ENCODE measurements at places on chromosomes 13 and 19.

- DNase-seq, result no peak
Measured at GRCh38 chr13:26061947-26062346, 10.1 kb upstream of the SHISA2 start.

GRCh38 chr19:4096049-4096892 lies 27.7 kb downstream of the MAP2K2 start:
- no peak for DNase-seq

DNA sequence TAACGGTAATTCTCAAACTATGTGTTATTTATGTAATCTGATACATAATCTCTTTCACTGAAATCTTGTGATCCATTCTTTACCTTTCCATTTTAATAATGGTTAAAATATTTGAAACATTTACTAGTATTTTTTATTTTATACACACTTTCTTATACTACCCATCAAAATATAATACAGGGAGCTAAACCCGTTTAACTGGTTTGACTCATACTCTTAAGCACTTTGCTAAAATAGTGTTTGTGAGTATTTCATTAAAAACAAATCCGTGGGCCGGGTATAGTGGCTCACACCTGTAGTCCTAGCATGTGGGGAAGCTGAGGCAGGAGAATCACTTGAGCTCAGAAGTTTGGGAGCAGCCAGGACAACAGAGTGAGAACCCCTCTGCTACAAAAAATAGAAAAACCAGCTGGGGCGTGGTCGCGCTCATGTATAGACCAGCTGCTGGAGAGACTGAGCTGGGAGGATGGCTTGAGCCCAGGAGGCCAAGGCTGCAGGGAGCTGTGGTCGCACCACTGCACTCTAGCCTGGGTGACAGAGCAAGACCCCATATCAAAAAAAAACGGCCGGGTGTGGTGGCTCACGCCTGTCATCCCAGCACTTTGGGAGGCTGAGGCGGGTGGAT lies 43.8 kb upstream of the DCUN1D2 start:
- no peak for DNase-seq

GRCh38 chr19:17576758-17577456 lies 21.5 kb downstream of the COLGALT1 start:
- DNase-seq, result no peak

- no peak for DNase-seq
Measured at GRCh38 chr13:26710166-26710565, 50.4 kb downstream of the GPR12 start.

DNA sequence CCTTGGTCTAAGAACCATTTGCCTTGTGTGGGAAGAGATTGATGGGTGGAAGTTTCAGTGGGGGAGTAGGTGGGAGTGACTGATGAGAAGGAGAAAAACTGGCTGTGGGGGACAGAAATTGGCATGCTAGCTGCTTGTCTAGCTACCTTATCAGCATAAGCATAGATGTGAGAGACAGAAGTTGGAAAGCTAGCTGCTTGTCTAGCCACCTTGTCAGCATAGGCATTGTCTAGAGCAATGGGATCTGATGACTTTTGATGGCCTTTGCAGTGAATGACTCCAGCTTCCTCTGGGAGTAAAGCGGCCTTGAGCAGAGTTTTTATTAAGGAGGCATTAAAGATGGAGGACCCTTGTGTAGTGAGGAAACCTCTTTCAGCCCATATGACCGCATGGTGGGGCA lies 9.9 kb upstream of the NCR1 start:
- no peak for DNase-seq

DNA sequence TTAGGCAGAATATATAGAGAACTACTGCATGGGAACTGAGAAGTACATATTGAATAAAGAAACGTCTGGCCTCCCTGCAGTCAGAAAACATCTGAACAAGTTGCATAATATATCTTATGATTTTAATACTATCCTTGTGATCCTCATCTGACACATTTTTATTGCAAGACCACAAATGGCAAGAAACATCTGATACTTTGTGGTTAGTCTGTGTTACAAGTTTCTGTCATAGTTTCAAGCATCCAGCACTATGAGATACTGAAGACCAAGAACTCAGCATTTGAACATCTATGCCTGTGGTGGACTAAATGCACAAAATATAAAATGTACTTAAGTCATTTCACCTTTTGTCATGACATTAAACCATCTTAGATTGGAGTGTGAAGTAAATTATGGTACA lies 1175.8 kb upstream of the MIR17HG start:
- DNase-seq, result no peak

DNA sequence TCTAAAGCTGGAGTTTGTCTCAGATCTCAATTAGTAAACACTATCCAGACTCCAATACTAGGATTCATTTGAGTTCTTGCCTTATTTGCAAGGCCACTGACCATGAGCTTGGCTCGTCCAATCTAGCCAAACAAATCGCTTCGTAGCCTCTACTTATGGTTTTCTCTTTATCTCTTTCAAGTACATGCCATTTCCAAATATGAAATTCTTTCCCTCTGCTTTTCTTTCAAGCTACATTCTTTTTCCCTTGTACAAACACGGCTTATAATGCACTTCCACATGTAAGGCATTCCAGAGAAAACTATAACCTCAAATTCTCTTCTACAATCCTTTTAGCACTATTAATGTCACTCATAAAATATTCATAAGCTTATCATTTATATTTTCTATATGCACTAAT lies 10.9 kb upstream of the N4BP2L1 start:
- no peak for DNase-seq

DNA sequence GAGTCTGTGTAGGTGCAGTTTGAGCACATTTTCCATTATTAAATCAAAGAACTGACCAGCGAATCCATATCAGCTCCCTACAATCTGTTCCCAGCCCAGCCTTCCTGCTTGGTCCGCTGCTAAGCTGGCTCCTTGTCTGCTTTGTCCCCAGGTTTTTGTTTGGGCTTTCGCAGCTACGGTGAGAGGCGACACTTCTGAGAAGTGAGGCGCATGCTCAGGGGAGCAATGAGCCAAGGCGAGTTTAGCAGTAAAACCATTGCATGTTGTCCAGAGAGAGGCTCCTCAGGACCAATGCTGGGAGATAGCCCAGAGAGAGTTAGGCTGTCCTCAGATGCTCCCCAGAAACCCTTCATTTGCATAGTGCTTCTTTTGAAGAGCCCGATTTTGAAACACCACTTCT lies 162.0 kb downstream of the ITGBL1 start:
- DNase-seq, result peak; percentile 52

DNA sequence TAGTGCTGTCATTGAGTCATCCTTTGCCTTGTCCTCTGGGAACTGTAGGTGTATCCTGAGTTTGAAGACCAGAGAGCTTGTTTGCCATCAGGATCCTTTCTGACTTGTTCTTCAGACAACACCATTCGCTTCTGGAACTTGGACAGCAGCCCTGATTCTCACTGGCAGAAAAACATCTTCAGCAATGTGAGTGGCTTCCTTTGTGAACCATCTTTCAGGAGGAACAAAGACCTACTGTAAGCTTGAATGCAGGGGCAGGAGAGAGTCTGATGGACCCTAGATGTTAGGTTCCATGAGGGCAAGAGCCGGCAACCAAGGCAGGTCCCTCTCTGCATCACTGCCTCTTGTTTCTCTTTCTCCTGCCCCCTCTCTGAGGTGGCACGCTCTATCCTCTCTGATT lies 26.7 kb downstream of the WDR62 start:
- no peak for DNase-seq

DNA sequence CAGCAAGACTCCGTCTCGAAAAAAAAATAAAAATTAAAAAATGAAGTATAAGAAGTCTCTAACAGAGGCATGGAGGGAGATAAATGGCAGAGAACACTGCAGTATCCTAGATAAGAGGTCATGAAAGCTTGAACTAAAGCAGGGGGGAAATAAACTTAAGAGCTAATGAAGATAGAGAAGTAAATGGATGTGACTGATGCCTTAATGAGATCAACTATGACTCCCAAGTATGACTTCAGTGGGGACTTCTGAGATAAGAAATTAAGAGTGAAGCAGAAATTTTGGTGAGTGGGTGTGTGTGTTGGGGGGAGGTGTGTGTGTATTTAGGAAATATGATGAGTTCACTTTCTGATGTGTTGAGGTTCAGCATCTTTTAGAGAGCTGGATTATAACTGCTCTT lies 55.1 kb downstream of the DIAPH3 start:
- no peak for DNase-seq

DNA sequence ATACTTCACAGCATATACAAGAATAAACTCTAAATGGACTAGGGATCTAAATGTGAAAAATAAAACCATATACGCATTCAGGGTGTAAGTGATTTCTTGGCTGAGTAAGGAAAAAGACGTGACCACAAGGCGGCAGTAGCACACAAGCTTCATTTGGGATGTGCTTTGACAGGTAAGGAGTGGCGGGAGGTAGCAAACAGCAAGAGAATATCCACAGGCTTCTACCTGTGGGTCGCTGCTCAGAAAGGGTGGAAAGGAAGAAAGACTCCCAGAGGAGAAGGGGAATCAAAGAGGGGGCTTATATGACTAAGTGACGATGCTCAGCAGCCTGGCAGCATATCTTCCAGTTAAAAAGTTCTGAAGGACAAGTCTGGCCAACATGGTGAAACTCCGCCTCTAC lies 2.5 kb upstream of the ZNF121 start:
- peak; percentile 65 for DNase-seq

GRCh38 chr13:39051157-39051556 lies 12.9 kb downstream of the NHLRC3 start:
- peak; percentile 21 for DNase-seq

DNA sequence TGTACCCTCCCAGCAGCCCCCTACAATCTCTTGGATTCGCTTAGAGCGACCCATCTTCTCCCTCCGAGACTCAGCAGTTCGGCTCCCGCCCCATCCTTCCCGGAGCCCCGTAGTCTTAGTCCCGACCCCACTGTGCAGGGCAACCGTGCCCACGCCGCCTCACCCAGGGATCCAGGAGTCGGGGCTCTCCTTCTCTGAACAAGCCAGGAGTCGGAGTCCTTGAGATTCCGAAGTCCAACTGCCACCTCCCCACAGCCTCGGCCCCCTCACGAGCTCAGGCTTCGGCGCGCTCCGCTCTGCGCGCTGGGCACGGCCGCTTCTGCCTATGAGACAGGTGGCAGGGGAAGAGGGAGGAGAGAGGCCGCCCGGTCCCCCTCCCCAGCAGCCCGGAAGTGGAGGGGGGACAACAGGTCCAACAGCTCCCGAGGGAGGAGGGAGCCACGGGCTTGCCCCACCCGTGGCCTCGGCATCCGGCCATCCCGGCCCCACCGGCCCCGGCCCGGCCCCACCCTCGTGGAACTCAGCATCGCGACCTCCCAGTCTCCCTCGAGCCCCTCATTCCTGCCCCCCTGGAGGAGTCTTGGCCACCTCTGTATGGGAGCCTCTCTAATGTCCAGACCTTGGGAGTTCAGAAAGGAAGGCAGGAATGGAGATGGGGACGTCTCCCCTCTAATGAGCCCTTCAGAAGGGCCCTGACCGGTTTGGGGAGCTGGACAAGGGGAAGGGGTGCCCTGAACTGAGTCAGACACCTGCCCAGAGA lies at the start of gene PHLDB3:
Gene PHLDB3, minus strand, starts transcription at position 321 of the 760 bp plus-strand sequence. CDS start 628 bp downstream, outside the sequence.
- DNase-seq, result peak; percentile 2

GRCh38 chr13:43865892-43866291 lies 13.6 kb downstream of the CCDC122 start:
- DNase-seq, result no peak

GRCh38 chr13:19587635-19588300 lies 26.4 kb upstream of the TPTE2 start:
- DNase-seq, result no peak

- no peak for DNase-seq
Measured at GRCh38 chr19:611481-611868, 21.8 kb downstream of the HCN2 start.

GRCh38 chr19:41554907-41555306 lies 21.1 kb upstream of the CEACAM21 start:
- no peak for DNase-seq

GRCh38 chr13:31385540-31385939 lies 185.8 kb downstream of the B3GLCT start:
- DNase-seq, result no peak

GRCh38 chr13:42753697-42754096 lies 27.7 kb upstream of the FAM216B start:
- peak; percentile 54 for DNase-seq

DNA sequence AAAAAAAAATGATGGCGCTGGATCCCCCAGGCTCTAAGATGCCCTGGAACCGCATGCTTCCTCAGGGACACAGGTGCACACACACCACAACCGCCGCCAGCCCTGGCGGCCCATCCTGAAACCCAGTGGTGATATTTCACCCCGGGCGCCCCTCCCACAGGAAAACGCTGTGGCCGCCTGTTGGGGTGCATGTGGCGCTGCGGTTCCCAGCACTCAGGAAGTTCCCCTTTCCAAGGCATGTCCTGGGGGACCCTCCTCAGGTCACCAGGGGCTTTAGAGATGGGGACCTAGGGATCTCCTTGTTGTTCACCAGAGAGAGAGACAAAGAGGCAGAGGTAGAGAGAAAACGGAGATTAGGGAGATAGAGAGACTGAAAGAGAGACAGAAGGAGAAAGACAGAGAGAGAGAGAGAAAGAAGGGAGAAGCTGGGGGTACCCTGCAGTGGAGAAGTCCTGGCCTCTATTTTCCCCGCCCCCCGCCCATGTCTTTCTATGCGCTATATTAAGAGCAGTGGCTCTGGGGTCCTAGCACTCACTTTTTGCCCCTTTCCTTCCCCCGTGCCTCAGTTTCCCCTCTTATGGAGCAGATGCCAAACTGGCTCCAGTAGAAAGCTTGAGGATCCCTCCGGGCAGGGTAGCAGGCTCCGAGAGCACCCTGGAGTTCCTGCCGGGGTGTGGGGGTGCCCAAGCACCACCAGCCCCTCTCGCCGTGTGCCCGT lies 2.3 kb downstream of the ADGRE2 start:
- no peak for DNase-seq

DNA sequence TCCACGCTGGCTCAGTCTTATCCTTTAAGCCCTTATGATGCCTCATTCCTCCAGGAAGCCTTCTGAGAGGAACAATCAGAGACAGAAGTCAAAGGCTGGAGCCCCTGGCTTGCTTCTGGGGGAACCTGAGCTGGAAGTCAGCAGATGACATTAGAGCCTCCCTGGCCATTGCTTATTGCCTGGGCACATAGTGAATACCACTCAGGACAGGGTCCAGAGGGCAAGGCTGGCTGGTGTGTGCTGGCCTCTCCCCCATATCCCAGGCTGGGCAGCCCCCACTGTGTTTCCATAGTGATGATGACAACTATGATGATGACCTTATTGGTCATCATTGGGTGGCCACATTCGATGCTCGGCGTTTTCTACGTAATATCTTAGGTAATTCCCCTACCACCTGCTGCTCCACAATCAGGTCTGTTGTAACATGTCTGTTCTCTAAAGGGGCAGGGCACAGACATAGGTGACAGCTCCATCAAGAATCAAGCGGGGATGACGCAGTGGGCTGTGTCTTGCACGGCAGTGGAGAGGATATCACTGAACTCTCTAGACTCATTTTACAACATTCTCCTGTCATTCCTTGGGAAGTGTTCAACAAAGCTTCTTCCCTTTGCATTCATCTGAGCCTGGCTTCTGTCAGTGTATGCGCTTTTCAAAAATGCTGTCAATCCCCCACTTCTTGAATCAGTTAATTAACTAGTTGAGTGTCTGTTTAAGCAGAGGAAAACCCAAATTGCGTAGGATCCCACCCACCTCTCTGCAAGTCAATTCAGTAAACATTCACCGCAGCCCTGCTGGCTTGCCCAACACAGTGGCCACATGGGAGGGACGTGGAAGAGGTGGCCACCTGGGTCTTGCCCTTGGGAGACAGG lies 89.4 kb upstream of the TSHZ3 start:
- DNase-seq, result no peak

GRCh38 chr19:6417713-6418561 lies 6.7 kb downstream of the KHSRP start:
- DNase-seq, result no peak

GRCh38 chr19:50639121-50640112 lies at the start of gene SYT3:
Gene SYT3, minus strand, starts transcription at chr19:50639881. Its CDS starts 2,470 bp downstream, at chr19:50637411.
- DNase-seq, result peak; percentile 63

All from DMS79 treated with DMSO at 0.1 percent for 48 hours (cell line).